ENCODE measurements at places on chromosomes 2 and 18.

DNA sequence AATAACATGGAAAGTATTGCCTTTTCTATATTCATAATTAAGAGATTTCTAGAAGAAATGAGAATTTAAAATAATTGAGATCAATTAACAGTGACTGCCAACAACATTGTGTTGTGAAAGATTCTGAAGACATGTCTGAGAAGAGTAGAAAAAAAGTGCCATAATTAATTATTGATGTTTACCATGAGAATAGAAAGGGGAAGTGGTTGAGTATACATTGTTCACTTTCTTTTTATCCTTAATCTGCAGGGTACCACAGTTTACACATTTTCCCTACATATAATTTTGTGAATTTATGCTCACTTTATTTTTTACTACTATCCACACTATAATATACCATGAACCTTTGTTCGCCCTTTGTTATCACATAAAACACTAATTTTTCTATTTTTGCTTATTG, 47.1 kb upstream of the UBE2E3 start:
- no peak for DNase-seq

GRCh38 chr2:170713543-170714380, 1.4 kb upstream of the SP5 start:
- no peak for DNase-seq

- no peak for DNase-seq
Measured at GRCh38 chr18:48402953-48403352, 6.2 kb downstream of the ZBTB7C start.

DNA sequence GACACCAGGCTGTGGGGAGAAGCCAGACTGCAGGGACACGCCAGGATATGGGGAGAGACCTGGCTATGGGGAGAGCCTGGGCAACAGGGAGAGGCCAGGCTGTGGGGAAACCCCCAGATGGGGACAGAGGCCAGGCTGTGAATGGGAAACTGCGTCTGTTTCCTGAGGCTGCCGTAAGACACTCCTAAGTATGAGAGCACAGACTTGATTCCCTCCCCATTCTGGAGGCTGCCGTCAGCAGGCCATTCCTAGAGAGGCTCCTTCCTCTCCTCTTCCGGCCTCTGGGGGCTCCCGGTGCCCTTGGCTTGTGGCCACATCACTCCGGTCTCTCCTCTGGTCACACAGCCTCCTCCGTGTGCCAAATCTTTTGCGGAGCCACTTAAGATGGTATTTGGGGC, 32.3 kb downstream of the ADI1 start:
- DNase-seq: no peak

- no peak for DNase-seq
Measured at GRCh38 chr18:33820517-33821371, 242.7 kb downstream of the ASXL3 start.

- DNase-seq: no peak
Measured at GRCh38 chr18:11177382-11177781, 28.0 kb upstream of the PIEZO2 start.

- DNase-seq: peak; percentile 31
Measured at GRCh38 chr2:121810959-121811853, 55.8 kb downstream of the TSN start.

DNA sequence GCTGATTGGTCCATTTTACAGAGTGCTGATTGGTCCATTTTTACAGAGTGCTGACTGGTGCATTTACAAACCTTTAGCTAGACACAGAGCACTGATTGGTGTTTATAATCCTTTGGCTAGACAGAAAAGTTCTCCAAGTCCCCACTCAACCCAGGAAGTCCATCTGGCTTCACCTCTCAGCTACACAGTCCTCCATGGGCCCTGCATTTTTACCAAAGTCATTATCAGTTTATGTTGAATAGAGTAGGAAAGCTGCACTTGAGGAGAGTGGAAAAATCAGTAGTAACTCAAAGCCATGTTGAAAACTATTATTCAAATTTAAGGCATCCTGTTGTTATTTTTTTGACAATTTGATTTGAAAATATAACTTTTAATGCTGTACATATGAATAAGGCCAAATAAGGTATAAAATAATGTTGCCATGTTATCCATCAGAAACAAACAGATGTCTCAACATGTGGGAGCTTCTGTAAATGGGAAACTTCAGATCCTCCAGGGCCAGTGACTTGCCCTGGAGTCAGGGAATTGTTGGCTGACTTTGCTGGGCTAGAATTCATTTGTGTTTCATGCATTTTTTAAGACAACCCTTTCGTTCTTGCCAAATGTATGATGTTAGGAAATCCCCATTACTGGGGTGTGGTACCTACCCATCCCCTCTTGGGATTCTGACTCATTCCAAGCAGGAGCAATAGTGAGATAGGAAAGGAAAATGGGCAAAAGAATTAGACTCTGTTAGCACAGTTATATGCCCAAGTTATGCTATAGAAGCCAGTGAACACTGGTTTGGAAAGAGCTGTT, 37.8 kb upstream of the CCDC195 start:
- no peak for DNase-seq

DNA sequence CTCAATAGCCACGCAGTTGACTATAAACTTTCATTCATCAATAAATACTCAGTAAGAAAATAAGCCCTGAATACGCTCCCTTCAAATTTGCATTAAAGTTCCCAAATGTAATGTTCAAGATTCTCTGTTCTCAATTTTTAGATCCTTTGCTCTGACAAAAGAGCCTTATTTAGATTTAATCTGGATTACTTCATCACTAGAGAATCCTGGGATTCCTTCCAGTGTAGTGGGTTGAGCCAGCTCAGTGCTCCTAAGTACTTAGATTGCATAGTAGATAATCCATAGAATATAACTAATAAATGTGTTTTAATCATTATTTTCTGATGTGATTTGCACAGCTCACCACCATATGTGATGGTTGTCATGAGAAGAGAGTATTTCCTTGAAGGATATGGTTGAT, 1286.2 kb downstream of the SUCLG1 start:
- no peak for DNase-seq

GRCh38 chr2:221895366-221896121, 323.4 kb upstream of the EPHA4 start:
- DNase-seq: no peak

DNA sequence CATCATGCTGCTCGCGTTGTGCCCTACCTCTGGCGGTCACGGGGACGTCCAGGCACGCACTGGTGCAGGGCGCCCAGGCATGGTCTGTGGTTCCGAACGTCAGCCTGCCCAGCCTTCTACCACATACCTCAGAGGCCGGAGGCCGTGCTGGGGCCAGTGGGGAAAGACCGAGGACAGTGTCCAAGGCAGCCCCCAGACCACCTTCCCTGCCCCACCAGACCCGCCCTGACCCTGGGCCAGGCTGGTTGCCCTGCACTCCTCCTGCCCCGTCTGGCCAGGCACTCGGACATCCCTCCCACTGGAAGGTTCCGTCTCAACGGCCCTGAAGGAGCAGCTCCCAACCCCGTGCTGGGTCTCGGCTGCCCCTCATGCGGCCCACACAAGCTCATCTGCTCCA, 32.8 kb downstream of the SLC66A2 start:
- no peak for DNase-seq

GRCh38 chr2:157830696-157831570, 45.2 kb downstream of the ACVR1 start:
- DNase-seq: no peak

- no peak for DNase-seq
Measured at GRCh38 chr2:23788100-23788499, 138.8 kb downstream of the ATAD2B start.

GRCh38 chr2:176999301-176999700, 213.3 kb upstream of the HNRNPA3 start:
- no peak for DNase-seq

DNA sequence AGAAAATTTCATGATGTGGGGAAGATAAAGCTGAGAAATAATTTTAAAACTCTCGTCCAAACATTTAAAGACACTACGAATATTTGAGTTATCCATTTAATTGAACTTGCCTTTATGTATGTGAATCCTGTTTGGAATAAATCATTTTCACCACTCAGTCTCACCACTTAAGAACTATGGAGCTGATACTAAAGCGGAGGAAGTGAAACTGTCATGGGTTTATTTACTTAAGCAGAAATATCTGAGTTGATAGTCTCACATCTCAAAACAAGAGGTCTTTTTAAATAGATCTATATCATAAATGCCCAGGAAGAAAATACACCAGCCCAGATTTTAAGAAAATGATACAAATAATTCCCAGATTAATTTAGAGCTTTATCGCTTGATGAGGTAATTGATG, 532.4 kb downstream of the ZNF804A start:
- no peak for DNase-seq

- no peak for DNase-seq
Measured at GRCh38 chr18:3979024-3979423, 476.1 kb downstream of the DLGAP1 start.

- DNase-seq: no peak
Measured at GRCh38 chr18:2313332-2313731, 258.0 kb downstream of the METTL4 start.

GRCh38 chr2:70967189-70967588, 11.2 kb upstream of the ANKRD53 start:
- DNase-seq: no peak

- DNase-seq: no peak
Measured at GRCh38 chr2:55080204-55080738, 30.0 kb upstream of the RTN4 start.

- no peak for DNase-seq
Measured at GRCh38 chr2:29016504-29016903, 35.4 kb downstream of the TOGARAM2 start.

DNA sequence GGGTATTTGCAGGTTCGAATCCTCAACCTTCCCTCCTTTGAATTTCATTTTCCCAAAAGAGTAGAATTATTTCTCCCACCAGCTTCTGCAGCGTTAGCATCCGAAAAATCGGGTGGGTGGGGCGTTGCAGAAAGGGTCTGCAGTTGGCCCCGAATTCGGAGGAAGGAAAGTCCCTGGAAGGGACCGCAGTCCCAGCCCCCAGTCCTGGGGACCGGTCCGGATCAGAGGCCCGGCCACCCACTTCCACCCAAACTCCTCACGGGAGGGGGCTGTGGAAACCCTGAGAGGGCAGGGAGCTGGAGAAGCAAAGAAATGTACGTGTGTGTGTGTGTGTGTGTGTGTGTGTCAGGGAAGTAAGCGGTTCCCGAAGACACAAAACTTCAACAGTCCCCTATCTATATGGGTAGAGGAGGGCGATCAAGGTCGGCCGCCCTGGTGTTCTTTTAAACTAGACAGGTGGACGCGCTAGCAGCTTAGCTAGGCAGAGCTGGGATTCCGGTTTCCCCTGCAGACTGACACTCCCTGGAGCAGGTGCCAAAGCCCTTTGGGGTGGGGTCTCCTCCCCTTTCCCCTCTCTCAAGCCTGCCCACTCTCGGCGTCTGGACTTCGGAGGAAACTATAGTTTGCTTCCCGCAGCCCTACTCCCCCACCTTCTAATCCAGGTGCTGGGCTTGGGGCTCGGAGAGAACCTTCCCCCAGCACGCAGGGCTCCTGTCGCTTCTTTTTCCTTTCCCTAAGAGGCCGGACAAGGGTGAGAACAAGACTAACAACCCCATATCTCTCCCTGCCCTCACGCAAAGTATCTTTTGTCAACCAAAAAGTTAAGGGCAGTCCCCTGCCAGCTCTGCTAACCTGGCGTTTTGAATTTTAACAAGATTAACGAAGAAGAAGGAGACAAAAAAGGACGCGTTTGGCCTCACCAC, 4.8 kb upstream of the ONECUT2 start:
- DNase-seq: no peak

- DNase-seq: no peak
Measured at GRCh38 chr2:85862426-85862825, 26.4 kb downstream of the ST3GAL5 start.

DNA sequence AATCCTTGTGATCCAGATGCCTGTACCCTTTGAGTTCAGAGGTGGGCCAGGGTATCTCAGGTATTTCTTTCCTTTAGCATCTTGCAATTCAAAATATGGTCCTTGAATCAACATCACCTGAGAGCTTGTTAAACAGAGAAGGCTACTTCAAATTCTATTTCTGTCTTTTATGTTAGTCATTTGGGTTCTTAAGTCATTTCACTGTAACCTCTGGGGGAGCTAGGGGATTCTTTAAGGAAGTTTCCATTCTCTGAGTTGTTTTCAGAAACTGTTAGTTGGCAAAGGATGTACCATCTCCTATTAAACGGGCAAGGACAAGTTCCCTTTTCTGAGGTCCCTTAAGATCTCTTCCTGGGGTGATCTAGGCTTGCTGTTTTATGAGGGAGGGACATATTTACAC, 16.6 kb downstream of the CFLAR start:
- no peak for DNase-seq

DNA sequence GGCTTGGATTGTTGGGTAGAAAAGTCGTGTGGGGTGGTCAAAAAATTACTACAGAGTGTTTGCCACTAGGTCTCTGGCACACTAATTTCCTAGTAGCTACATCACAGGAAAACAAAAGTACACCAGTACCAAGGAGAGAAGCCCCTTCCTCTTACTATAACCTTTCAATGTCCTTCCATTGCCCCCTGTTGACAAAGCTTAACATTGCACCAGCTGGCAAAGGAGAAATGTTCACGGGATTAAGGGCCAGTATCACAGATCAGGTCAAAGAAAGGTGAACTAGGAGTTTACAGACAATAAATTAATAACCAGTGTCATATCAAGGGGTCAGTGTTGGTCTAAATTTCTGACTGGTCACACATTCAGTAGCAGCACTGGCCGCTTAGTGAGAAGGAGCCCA, 1139.6 kb upstream of the FAM98A start:
- DNase-seq: no peak

GRCh38 chr18:5918205-5918858, 23.0 kb upstream of the TMEM200C start:
- no peak for DNase-seq
